CD8-positive, alpha-beta memory T cell (primary cell): ENCODE measurements at places on chromosomes 3 and 15. TPM values are rescaled to one million over a fixed set of nuclear protein-coding genes. Genes with fewer than 3 reads are reported as not detected.

The SPINT1 gene
- 7.6 TPM for total RNA-seq

The EPHB3 gene
- 0.04 TPM for total RNA-seq

The SLC51A gene
- not detected for total RNA-seq

The NR2E3 gene
- not detected for total RNA-seq

The TGM5 gene
- total RNA-seq: 0.18 TPM

The BFSP2 gene
- total RNA-seq: not detected

- H3K36me3 ChIP-seq: no peaks in the 10 kb centered on the region
- no peak for DNase-seq
- H3K4me1 ChIP-seq: no peaks in the 10 kb centered on the region
- H3K27ac ChIP-seq: no peak overlapping the region
- H3K27me3 ChIP-seq: no peaks in the 10 kb centered on the region
Observed at GRCh38 chr3:4722103-4722502, 229.0 kb downstream of the ITPR1 start.

DNA sequence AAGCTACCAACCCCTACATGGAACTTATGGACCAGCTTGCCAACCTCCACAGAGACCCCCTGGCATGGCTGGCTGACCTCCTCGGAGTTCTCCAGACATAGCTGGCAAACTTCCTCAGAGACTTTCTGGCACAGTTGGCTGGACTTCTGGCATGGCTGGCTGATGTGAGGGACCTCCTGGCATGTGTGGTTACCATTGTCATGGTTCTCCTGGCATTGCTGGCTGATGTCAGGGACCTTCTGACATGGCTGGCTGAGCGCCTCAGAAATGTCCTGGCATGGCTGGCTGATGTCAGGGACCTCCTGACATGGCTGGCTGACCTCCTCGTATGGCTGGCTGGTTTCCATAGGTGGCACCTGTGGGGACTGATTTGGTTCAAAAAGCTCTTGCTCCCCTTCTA lies 17.5 kb downstream of the MAP1A start:
- no peaks in the 10 kb centered on the region for H3K27me3 ChIP-seq
- no peaks in the 10 kb centered on the region for H3K36me3 ChIP-seq
- DNase-seq: no peak
- no peaks in the 10 kb centered on the region for H3K4me1 ChIP-seq

DNA sequence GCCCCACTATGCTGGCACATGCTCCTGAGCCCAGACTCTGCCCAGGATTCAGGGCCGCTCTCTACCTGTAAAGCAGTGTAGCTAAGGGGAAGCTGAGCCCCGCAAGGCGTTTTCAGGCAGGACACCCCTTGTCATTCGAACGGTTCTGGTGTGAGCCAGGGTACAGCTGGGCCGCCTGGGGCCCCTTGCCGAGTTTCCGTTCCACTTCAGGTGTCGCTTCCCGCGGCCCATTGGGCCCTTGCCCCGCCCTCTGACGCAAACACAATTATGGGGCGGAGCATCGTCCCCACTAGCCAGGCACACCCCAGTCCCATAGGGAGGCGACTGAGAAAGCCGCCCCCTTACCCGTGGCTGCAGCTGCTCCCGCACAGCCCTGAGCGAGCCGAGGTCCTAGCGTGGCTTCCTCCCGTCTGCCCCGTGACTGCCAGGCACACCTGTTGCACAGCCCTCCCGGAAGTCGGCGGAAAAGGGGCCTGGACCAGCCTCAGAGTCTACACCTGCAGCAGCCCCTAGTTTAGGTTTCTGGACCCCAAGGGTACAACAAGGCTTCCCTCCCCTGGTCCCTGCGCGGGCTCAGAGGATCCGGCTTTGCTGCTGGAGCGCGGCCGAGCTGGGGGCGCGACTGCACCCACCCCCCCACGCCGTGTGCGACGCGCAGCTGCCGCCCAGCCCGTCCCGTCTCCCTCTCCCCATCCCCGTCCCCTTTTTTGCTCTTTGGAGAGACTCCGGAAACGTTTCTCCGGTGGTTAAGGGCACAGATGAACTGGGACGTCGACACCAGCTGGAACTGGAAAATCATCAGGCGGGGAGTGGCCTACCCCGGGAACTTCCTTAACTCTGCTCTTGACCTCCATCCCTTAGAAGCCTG lies at the start of gene PLSCR2:
Gene PLSCR2, minus strand, starts transcription at position 412 of the 868 bp plus-strand sequence. CDS start 9,657 bp downstream, outside the sequence.
- H3K27ac ChIP-seq: peak within 1 kb of the TSS; percentile 51
- no peaks in the 10 kb centered on the region for H3K36me3 ChIP-seq
- no peaks in the 10 kb centered on the region for H3K27me3 ChIP-seq
- DNase-seq: peak; percentile 73

DNA sequence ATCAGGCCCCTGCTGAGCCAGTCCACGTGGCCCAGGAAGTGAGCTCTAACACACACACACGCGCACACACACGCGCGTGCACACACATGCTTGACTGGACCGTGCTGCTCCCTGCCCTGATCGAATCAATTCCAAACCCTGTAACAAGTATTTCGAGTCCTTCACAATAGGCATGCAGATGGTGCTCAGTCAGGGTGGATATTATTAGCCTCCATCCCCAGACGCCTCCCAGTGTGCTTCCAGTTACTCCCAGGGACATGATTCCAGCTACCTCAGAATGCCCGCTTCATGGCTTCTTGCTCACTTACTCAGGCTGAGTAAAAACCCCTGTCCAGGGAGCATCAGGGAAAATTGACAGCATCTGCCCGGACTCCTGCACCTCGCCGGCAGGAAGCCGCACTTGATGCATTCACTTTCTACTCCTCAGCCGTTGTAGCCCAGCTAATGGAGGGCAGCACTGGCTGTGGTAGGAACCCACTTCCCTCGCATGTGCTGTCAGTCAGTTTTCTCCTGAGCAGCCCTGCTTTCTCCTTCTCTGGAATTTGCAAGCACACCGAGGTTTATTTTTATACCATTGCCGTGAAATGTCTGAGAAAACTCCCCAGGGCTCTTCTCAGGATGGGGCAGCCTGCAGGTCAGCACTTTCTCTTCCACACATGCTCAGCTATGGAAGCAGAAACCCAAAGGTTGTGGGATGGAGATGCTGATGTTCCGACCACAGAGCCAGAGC lies 126.1 kb upstream of the ABHD17C start:
- H3K36me3 ChIP-seq: no peaks in the 10 kb centered on the region
- no peak overlapping the region for H3K4me3 ChIP-seq
- peaks cover 3% of the 10 kb centered on the region for H3K27me3 ChIP-seq
- H3K4me1 ChIP-seq: no peaks in the 10 kb centered on the region
- no peak overlapping the region for H3K27ac ChIP-seq

DNA sequence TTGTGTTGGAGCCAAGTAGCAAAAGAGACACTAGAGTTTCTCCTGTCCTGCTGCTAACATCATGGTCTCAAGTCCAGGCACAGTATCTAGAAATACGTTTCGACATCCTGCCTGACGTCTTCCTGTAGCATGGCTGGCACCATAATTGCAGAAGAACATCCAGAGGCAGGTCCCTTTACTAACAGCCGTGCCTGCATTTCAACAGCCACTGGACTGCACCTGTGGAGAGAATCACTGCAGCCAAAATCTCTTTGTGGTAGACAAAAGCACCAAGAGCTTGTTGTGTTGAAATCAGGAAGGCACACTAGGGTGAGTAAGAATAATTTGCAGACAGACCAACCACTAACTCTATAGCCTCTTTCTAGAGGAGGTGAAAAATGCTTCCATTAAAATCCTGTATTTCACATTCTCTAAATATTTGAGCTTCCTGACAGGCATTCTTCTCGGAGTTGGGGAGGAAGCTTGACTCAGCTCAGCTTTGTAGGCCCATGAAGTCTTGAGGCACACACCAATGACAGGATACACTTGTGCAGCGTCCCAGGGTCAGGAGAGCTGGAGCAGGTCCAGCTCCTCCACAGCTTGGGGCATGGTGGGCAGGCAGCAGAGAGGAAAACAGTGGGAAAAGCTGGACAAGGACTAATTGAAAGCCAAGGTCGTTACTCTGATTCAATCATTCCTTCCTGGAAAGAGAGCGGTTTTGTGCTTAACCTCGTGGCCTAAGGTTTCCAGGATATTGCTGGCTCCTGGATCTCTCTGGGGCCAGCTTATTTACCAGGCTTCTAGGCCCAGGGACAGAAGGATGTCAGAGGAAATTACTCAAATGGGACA lies 244.9 kb downstream of the FAM43A start:
- no peak overlapping the region for H3K27ac ChIP-seq
- no peaks in the 10 kb centered on the region for H3K4me1 ChIP-seq
- DNase-seq: no peak
- H3K4me3 ChIP-seq: no peak overlapping the region

DNA sequence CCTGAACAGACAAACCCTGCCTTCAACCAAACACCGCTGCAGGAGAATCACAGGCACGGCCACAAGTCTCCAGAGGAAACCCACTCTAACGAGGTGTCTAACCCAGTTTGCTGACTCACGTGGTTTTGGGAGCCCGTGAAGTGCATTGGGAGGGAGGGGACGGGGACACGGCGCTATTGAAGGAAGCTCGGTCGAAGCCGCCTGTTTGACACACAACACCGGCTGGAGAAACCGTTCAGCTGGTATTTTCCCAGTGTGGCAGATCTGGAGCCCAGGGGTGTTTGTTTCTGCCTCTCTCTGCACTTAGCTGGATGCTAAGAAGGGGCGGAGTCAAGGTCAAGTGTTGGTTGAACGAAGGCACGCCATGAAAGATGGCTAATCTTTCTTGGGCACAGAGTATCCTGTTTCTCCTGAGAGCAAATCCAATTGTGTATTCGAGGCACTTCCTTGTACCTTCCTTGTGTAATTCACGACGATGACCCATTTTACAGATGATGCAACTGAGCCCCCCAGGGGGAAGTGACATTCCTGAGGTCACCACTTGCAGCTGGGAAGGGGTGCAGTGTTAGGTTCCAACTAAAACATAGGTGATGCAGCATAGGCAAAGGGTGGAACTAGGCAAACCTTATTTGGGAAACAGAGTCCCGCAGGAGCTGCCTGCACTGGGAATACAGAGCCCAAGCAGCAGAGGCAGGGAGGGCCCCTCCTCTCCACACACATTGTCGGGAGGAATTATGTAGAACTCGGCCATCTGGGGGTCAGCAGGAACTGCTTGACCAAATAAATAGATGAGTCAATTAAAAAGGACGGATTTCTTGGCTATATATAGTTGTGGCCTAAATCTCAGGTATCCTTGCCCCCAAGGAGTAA lies 22.5 kb downstream of the SLC6A6 start:
- H3K4me1 ChIP-seq: peaks cover 79% of the 10 kb centered on the region
- no peaks in the 10 kb centered on the region for H3K27me3 ChIP-seq
- no peak overlapping the region for H3K27ac ChIP-seq
- peak; percentile 76 for DNase-seq

DNA sequence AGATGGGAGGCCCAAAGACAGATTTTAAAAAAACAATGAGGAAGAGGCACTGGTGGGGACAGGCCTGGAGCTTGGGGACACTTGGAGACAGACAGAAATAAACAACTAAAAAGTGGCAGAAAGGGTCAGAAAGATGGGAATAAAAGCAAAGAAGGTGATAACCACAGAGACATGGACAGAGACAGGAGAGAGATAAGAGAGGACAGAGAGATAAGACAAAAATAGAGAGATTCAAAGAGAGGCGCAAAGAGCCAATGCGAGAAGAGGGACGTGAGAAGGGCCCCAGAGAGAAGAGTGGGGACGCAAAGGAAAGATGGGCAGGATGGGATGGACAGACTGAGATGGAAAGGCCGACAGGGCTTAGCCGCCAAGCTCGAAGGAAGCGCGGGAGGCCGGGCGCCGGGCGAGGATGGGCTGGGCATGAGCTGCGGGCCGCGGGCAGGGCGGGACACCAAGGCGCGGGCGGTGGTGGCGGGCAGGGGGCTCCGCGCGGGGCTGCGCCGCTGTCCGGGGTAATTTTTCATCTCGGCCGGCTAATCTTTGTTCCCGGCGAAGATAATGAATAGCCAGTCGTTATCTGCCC lies 3.1 kb upstream of the GATA2 start:
- DNase-seq: no peak
- H3K27me3 ChIP-seq: peaks cover 42% of the 10 kb centered on the region

- H3K4me3 ChIP-seq: no peak overlapping the region
- no peaks in the 10 kb centered on the region for H3K27me3 ChIP-seq
- no peak for DNase-seq
- peaks cover 5% of the 10 kb centered on the region for H3K36me3 ChIP-seq
- H3K27ac ChIP-seq: no peak overlapping the region
- H3K4me1 ChIP-seq: peaks cover 6% of the 10 kb centered on the region
Observed at GRCh38 chr15:100565591-100565990, 36.4 kb downstream of the LINS1 start.

GRCh38 chr3:30227571-30228301 lies 378.7 kb upstream of the TGFBR2 start:
- H3K4me1 ChIP-seq: peaks cover 12% of the 10 kb centered on the region
- DNase-seq: no peak
- H3K27me3 ChIP-seq: no peaks in the 10 kb centered on the region
- no peak overlapping the region for H3K27ac ChIP-seq
- no peak overlapping the region for H3K4me3 ChIP-seq
- H3K36me3 ChIP-seq: no peaks in the 10 kb centered on the region

DNA sequence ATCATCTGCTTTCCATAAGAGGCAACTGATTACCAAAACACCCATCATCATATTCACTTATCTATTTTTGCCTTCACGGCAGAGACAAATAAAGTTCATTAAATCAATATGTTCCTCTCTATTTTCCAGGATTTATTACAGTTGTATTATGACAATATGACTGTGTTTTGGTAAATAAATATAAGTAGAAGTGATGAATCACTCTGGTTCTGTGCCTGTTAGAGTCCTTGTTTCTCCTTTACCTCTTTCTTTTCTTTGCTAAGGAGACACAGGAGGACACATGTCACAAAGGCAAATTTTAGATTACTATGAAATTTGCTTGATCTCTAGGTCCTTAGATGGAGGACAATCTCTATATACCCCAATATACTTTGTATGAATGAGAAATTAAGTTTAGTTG lies 152.6 kb upstream of the PLSCR5 start:
- H3K4me3 ChIP-seq: no peak overlapping the region
- no peak overlapping the region for H3K27ac ChIP-seq
- DNase-seq: no peak
